Right forelimb (tissue), 1 donor: ENCODE measurements at places on chromosomes 13 and 19.

DNA sequence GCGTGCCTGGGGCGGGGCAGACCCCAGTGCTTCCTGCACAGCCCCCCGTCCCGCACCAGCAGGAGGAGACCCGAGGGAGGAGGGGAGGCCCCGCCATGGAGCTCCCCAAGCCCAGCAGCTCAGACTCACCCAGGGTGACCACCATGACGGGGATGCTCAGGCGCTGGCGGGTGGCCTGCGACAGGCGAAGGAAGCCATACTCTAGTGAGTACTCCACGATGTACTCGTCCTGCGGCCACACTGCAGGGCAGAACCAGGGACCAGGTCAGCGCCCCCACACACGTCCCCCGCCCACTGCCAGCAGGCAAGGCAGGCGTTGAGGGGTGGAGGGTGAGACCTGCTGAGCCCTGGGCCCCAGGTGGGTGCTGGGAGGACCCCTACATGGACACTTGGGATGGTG lies 8.6 kb downstream of the TMEM259 start:
- no peak for DNase-seq

- no peak for DNase-seq
These were observed 971.6 kb upstream of the MIR17HG start for GRCh38 chr13:90375851-90376250.

DNA sequence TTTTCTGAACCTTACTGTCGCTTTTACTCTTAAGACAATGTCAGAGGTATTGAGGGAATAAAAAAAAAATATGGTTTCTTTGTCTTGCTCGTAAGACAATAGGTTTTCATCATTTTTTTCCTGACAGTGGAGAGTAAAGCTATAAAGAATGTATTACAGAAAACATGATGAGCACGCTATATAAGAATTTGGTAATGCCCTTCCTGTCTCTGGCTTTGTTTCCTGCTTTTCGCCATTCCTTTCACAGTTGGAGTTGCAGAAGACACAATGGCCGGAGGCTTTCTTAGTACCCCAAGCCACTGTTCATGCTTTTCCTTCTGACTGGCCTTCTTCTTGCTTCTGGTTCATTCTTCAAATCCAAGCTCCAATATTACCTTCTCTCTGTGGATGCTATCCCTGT lies 101.0 kb upstream of the DACH1 start:
- no peak for DNase-seq

DNA sequence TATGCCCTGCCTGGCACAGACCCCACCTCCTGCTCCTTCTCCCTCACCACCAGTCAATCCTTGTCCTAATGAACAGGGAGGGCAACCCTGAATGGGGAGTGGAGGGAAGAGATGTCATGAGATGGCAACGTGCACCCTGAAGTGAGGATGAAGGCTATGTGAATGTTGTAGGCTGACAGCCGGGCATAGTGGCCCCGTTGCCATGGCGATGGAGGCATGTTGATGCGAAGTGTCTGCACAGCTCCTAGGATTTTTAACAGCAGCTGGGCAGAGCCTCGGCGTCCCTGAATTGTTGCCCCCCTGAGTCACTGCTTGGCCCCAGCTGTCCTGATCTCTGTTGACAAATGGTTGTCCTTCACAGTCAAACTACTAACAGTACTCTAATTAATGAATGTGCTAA lies 4.8 kb upstream of the ALOX5AP start:
- DNase-seq, result no peak

GRCh38 chr13:114119196-114119595 lies 13.2 kb downstream of the RASA3 start:
- peak; percentile 82 for DNase-seq

DNA sequence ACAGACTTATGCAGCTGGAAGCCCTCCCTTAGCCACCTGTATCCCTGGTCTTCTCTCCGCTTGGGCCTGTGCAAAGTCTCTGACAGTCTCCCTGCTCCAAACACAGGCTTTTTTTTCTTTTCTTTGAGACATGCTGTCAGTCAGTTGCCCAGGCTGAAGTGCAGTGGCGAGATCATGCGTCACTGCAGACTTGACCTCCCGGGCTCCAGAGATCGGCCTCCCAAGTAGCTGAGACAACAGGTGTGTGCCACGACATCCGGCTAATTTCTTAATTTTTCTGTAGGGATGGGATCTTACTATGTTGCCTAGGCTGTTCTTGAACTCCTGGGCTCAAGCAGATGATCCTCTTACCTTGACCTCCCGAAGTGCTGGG lies 1.6 kb downstream of the MZF1 start:
- no peak for DNase-seq

DNA sequence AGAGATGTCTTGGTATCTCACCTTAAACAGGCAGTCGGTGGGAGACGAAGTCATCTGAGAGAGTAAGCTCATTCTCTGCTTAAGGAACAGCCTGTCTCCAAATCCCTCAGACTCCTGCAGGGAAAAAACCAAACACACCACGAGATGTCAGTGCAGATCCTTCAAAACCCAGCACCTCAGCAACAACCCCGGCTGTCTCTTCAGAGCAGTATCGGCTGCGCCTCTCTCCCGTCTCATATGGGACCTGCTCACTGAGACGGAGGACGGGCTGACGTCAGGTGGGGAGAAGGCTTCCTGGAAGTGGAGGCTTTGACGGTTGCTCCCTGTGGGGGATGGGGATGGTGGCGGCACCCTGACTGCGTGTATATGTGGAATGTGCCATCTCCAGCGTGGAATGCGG lies 43.6 kb downstream of the ANKRD27 start:
- DNase-seq, result no peak

- DNase-seq, result no peak
These were observed 54.5 kb downstream of the GPR180 start for GRCh38 chr13:94656176-94656575.

DNA sequence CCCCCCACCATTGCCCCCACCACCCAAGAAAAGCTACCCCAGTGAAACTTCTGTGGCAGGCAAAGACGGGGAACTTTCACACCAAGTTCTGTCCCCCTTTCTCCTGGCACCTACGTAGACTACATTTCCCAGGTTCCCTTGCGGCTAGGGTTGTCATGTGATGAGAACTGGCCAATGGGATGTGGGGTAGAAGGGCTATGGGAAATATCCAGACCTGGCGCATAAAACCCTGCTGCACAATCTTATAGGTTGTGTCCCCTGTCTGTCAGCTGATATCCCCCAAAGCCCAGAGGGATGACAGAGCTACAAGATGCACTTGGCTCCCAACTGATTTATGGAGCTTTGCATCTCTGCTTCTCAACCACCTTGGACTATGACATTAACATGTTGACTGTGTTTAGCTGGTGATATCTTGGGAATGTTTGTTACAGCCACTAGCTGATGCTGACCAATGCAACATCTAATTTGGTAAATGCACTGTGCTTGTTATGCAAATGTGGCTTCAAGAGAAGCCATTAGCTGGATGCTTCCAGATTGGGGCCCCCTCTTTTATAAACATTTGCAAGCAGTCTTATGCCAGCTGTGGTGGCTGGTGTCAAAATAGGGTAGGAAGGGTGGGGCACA lies 6.1 kb downstream of the SH2D3A start:
- DNase-seq, result no peak

DNA sequence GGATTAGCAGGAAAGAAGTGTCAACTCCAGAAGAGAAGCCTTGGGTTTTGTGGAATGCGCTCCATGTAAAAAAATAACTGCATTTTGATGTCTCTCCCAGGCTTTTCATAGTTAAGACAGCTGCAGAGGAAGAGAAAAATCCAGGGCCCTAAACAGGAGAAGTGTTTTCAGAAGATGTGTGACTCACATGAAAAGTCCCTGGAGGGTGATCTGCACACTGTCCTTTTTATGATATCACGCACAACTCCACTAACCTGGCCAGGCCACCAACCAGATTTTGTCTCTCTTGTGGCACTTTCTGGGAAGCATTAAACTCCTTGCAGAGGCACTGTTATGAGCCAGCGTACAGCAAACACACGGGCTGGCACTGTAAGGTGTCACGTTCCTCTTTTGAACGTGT lies 267.3 kb downstream of the FGF9 start:
- DNase-seq, result no peak

DNA sequence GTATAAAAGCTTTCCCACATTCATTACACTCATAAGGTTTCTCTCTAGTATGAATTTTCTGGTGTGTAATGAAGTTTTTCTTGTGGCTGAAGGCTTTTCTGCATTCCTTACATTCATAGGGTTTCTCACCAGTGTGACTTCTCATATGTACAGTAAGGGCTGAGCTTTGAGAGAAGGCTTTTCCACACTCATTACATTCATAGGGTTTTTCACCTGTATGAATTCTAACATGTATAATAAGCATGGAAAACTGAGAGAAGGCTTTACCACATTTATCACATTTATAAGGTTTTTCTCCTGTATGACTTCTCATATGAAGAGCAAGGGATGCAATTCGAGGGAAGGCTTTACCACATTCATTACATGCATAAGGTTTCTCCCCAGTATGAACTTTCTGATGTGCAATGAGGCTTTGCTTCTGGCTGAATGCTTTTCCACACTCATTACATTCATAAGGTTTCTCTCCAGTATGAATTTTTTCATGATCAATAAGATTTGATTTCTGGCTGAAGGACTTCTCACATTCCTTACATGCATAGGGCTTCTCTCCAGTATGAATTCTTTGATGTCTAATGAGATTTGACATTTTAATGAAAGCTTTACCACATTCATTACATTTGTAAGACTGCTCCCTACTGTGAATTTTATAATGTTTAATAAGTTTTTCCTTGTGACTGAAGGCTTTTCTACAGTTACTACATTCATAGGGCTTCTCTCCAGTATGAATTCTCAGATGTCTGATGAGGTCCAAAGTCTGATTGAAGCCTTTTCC lies 42.6 kb downstream of the ZNF527 start:
- no peak for DNase-seq

DNA sequence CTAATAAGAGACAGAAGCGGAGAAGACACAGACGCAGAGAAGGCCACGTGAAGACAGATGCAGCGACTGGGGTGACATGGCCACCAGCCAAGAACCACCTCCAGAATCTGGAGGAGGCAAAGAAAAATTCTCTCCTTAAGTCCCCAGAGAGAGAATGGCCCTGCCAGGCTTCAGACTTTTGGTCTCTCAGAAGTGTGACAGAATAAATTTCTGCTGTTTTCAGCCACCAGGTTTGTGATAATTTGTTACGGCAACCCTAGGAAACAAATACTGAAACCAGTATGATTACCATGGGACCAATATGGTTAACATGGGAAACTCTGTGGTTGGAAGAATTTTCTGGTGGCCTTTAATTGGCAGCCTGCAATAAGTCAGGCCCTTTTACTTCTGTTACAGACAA lies 63.9 kb upstream of the DOCK9 start:
- no peak for DNase-seq

- DNase-seq, result no peak
These were observed 543.7 kb downstream of the DACH1 start for GRCh38 chr13:71323266-71323665.

- no peak for DNase-seq
These were observed 208.3 kb upstream of the NBEA start for GRCh38 chr13:34733721-34734120.

- no peak for DNase-seq
These were observed 211.8 kb downstream of the RBM26 start for GRCh38 chr13:79194272-79194671.

DNA sequence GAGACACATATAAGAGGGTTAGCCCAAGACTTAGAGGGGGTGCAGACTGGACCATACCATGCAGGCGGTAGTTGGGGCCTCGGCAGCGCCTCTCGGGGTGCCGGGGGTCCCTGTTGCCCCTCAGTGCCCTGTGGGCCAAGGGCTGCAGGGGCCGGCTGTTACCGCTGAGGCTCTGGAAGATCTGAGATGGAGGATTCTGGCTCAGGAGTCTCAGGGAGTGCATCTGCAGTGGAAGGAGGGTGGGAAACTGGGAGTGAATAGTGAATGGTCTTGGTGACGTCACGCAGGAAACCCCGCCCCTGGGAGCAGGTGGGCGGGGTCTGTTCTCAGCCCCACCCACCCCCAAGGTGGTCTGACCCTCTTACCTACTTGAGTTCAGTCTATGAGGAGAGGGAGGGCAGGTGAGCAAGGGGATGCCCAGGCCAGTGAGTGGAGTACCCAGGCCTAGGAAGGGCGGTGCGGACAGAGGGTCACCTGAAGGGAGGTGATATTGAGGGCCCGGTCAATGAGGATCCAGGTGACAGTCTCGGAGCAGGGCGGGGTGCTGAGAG lies 1.7 kb upstream of the DBP start:
- DNase-seq, result no peak

DNA sequence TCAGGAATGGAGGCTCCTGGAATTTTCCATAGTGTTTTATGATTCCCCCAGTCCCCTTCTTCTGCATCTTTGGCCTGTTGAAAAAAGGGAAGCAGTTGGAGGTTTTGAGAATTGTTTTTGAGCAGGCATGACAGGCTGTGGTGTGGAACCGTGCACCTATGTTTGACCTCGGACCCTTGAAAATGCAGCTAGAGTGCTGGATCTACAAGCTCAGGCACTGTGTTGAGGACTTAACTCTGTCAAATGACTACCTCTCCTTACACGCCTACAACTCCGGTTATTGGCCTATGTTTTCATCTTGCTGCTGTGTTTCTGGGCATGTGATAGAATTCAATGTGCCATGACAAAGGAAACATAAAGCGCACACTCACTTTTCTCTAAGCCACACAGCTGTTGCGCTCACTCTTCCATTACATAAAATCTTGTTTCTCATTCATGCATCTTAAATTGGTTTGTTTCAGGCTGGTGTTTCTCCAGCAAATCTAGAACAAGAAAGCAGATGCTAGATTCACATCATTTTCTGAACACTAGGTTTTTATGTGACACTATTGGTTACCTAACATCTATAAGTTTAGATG lies 616.6 kb downstream of the FGF9 start:
- no peak for DNase-seq

GRCh38 chr13:49256841-49257240 lies 9.1 kb downstream of the CDADC1 start:
- no peak for DNase-seq

- DNase-seq, result no peak
These were observed 28.9 kb upstream of the USP12 start for GRCh38 chr13:27200413-27201070.

GRCh38 chr13:37427843-37428494 lies 170.6 kb downstream of the POSTN start:
- DNase-seq, result no peak

- no peak for DNase-seq
These were observed 73.8 kb downstream of the MAP4K1 start for GRCh38 chr19:38543807-38544568.

GRCh38 chr13:29802621-29803020 lies 47.8 kb downstream of the UBL3 start:
- DNase-seq, result no peak

- no peak for DNase-seq
These were observed 268.7 kb downstream of the MZT1 start for GRCh38 chr13:72458701-72459100.

- peak; percentile 4 for DNase-seq
These were observed 109.9 kb downstream of the COL4A1 start for GRCh38 chr13:110197026-110197425.

GRCh38 chr19:36876993-36877938 lies 26.6 kb downstream of the ZNF345 start:
- DNase-seq, result no peak

DNA sequence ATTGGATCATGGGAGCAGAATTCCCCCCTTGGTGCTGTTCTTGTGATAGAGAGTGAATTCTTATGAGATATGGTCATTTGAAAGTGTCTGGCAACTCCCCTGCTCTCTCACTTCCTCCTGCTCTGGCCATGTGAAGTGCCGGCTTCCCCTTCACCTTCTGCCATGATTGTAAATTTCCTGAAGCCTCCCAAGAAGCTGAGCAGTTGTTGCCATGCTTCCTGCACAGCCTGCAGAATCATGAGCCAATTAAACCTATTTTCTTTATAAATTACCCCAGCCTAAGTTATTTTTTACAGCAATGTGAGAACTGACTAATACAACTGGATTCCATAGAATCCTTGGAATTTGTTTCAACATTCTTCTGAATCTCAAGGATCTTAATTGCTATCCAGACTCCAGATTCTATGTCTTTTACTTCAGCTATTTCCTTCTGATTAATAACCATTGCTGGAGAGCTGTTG lies 328.1 kb downstream of the SLITRK5 start:
- no peak for DNase-seq

- DNase-seq, result no peak
These were observed 11.5 kb upstream of the CAPNS1 start for GRCh38 chr19:36128392-36128736.
